Stimulated activated memory B cell treated with anti-CD40 and anti-IgM and Interleukin-4, amounts not matched to agents 10 μg/mL and 1 μg/mL and 100 μg/mL, for 72 hours (primary cell): ENCODE measurements at places on chromosomes 1 and 21.

- H3K4me1 ChIP-seq, result peaks cover 63% of the 10 kb centered on the region
- H3K27ac ChIP-seq, result peak overlapping the region; percentile 79
- no peak overlapping the region for H3K4me3 ChIP-seq
- H3K27me3 ChIP-seq, result no peaks in the 10 kb centered on the region
Observed at GRCh38 chr1:29171521-29171920, 10.2 kb downstream of the SRSF4 start.

DNA sequence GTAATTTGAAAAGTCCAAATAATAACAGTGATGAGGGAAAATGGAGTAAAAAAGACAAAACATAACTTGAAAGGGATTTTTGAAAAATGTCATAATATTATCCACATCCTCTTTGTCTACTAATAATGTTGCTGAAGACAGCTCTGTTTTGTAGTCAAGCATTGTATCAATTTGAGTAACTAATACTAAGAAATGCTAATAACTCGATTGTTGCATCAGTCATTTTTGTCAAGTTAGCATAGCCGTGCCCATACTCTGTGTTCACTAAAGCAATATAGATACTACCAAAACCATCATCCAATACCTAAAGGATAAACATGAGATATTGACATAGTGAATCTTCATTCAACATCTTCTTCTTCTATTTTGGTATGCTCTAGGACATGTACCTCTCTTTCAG lies 17.3 kb downstream of the PDC start:
- peaks cover under 1% of the 10 kb centered on the region for H3K36me3 ChIP-seq
- H3K27ac ChIP-seq, result no peak overlapping the region
- ATAC-seq, result peak; percentile 31
- H3K4me3 ChIP-seq, result no peak overlapping the region
- no peaks in the 10 kb centered on the region for H3K4me1 ChIP-seq

- no peaks in the 10 kb centered on the region for H3K27me3 ChIP-seq
- H3K4me3 ChIP-seq, result no peak overlapping the region
- H3K27ac ChIP-seq, result peak overlapping the region; percentile 13
- H3K4me1 ChIP-seq, result peaks cover 31% of the 10 kb centered on the region
- peaks cover 40% of the 10 kb centered on the region for H3K36me3 ChIP-seq
- no peak for ATAC-seq
Observed at GRCh38 chr1:200970771-200971427, 52.6 kb downstream of the KIF21B start.

- H3K27me3 ChIP-seq, result peaks cover 41% of the 10 kb centered on the region
- H3K36me3 ChIP-seq, result no peaks in the 10 kb centered on the region
- no peak overlapping the region for H3K4me3 ChIP-seq
- H3K4me1 ChIP-seq, result no peaks in the 10 kb centered on the region
- H3K27ac ChIP-seq, result no peak overlapping the region
Observed at GRCh38 chr1:86155807-86156565, 586 bp downstream of the COL24A1 start.

- H3K27ac ChIP-seq, result no peak overlapping the region
- H3K4me3 ChIP-seq, result no peak overlapping the region
- peaks cover 10% of the 10 kb centered on the region for H3K27me3 ChIP-seq
- H3K36me3 ChIP-seq, result no peaks in the 10 kb centered on the region
- H3K4me1 ChIP-seq, result no peaks in the 10 kb centered on the region
- ATAC-seq, result no peak
Observed at GRCh38 chr1:167881069-167881468, 32.9 kb downstream of the ADCY10 start.

DNA sequence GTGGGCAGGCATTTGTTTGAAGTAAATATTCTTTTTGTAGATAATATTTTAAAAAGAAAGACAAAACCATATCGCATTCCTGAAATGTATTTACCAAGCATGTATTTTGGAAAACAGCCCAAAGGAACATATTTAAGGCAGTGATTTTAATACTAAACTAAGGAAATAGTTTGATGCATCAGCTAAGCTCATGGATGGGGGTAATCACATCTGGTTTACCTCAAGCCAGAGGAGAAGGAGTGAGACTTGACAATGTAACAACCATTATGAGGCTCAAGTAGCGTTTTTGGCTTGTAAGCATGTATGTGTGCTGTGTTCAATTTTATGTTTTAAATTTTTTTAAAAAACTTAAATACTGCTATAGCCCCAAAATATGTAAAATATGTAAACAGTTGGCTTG lies 390.5 kb downstream of the DISC1 start:
- H3K4me3 ChIP-seq, result no peak overlapping the region
- H3K27ac ChIP-seq, result no peak overlapping the region
- H3K27me3 ChIP-seq, result no peaks in the 10 kb centered on the region
- H3K36me3 ChIP-seq, result no peaks in the 10 kb centered on the region
- no peak for ATAC-seq

DNA sequence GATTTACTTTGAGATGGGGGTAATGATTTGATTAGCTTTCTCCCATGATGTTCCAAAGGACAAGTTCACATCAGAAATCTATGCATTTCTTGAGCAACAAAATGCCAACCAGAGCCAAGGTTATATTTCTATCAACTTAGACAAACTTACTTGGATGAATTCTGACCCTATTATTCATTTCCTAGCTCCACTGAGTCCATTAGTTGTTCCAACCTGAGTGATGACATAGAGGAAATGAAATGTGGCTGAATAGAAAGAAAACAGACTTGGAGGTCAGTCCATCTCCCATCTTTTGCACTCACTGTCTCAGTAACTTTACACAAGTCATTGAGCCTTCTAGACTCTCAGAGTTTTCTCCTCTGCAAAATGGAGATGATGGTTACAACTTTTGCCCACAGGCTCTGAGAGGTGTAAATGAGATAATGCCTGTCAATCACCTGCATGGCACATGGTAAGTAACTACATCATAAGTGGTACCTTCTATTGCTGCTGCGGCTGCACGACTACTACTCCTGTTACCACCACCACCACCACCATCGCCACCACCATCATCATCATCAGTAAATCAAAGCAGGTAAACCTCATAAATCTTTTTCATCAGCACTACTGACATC lies 98.2 kb downstream of the PTPN14 start:
- H3K4me1 ChIP-seq, result no peaks in the 10 kb centered on the region
- H3K4me3 ChIP-seq, result no peak overlapping the region
- no peaks in the 10 kb centered on the region for H3K27me3 ChIP-seq
- H3K36me3 ChIP-seq, result no peaks in the 10 kb centered on the region

DNA sequence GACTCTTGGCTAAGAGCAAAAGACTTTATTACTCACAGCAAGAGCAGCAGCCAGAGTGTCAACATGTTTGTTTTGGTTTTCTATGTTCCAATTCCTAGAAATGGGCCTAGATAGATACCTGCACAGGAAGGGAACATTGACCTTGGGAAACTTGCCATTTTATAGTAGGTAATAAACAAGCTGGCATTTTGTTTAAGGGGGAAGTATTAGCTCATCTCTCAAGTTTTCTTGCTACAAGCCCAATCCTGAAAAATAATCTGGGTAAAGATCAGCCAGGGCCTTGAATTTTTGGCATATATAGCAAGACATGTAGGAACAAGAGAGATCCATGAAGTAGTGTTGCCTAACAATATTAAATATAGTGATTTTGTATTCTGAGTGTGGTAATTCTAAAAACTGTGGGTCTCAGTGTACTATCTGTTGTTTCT lies 51.4 kb upstream of the RGL1 start:
- peaks cover 17% of the 10 kb centered on the region for H3K27me3 ChIP-seq
- H3K4me3 ChIP-seq, result no peak overlapping the region
- no peak for ATAC-seq
- H3K4me1 ChIP-seq, result no peaks in the 10 kb centered on the region
- H3K36me3 ChIP-seq, result peaks cover 25% of the 10 kb centered on the region

DNA sequence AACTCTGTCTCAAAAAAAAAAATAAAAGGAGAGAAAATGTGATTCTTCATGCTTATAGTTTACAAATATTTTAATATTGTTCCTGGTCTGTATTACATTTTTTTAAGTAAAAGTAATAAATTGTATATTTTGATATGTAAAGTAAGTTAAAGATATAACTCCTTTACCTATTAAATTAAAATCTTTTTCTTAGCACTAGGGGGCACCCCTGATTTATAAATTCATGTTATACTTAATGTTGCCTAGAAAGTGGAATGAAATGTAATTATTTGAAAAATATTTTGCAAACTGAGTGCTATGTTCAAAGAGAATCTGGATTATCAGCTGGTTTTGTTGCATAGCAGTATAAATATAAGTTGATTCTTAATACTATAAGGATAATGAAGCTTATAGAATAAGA lies 49.2 kb downstream of the RALGPS2 start:
- peaks cover 18% of the 10 kb centered on the region for H3K4me1 ChIP-seq
- ATAC-seq, result no peak
- H3K4me3 ChIP-seq, result no peak overlapping the region
- peaks cover 30% of the 10 kb centered on the region for H3K36me3 ChIP-seq
- H3K27me3 ChIP-seq, result no peaks in the 10 kb centered on the region
- H3K27ac ChIP-seq, result no peak overlapping the region

- H3K36me3 ChIP-seq, result peaks cover 33% of the 10 kb centered on the region
- H3K4me1 ChIP-seq, result peaks cover 40% of the 10 kb centered on the region
- H3K27me3 ChIP-seq, result no peaks in the 10 kb centered on the region
- ATAC-seq, result no peak
- no peak overlapping the region for H3K27ac ChIP-seq
- H3K4me3 ChIP-seq, result peak overlapping the region; percentile 54
Observed at GRCh38 chr1:52364235-52364839, 1.7 kb downstream of the CC2D1B start.

DNA sequence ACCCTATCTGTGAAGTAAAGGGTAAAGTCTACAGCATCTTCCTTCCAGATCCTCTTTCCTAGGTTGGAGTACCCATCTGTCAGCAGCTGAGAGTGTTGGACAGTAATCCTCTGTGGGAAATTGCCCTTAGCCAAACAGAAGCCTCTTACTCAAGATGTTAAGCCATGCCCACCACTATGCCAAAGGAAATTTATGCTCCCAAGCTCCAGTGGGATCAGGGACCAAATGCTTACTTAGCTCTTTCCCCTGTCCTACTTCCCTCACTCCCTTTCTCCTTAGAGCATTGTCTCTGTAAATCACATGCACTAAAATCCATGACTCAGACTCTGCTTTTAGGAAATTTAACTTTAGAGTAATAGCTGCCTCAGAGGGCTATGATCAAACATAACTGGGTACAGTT lies 254.0 kb downstream of the BRINP2 start:
- H3K4me1 ChIP-seq, result no peaks in the 10 kb centered on the region
- ATAC-seq, result no peak
- no peaks in the 10 kb centered on the region for H3K27me3 ChIP-seq
- no peak overlapping the region for H3K4me3 ChIP-seq

- H3K36me3 ChIP-seq, result no peaks in the 10 kb centered on the region
- H3K4me3 ChIP-seq, result no peak overlapping the region
- H3K27me3 ChIP-seq, result peaks cover 15% of the 10 kb centered on the region
- H3K27ac ChIP-seq, result no peak overlapping the region
- ATAC-seq, result no peak
Observed at GRCh38 chr1:117565745-117566455, 39.9 kb upstream of the TENT5C start.

DNA sequence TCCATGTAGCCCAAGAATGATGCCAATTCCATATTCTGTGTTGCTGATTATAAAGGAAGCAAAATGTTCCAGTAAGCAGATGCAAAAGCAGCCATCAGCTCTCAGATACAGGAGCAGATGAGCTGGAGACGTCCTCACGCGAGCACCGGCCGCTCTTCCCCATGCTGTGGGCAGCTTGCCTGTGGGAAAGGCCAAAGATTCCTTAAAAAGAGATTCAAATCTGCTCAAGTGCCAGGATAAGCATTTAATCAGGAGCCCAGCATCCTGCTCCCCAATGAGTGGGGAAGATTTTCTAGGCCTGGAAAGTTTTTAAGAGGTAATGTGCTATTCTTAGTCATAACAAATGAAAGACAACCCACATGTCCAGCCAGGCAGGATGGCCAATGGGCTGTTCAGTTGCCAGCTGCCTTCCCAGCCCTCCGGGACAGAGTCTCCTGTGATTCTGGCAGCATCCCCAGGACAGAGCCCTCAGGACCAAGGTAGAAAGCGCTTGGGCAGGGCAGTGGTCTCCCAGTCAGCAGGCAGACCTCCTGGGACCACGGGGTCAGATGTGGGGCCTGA lies 108.2 kb upstream of the TMPRSS2 start:
- no peak overlapping the region for H3K4me3 ChIP-seq
- H3K27ac ChIP-seq, result no peak overlapping the region
- no peaks in the 10 kb centered on the region for H3K36me3 ChIP-seq
- no peak for ATAC-seq
- H3K27me3 ChIP-seq, result peaks cover 36% of the 10 kb centered on the region

DNA sequence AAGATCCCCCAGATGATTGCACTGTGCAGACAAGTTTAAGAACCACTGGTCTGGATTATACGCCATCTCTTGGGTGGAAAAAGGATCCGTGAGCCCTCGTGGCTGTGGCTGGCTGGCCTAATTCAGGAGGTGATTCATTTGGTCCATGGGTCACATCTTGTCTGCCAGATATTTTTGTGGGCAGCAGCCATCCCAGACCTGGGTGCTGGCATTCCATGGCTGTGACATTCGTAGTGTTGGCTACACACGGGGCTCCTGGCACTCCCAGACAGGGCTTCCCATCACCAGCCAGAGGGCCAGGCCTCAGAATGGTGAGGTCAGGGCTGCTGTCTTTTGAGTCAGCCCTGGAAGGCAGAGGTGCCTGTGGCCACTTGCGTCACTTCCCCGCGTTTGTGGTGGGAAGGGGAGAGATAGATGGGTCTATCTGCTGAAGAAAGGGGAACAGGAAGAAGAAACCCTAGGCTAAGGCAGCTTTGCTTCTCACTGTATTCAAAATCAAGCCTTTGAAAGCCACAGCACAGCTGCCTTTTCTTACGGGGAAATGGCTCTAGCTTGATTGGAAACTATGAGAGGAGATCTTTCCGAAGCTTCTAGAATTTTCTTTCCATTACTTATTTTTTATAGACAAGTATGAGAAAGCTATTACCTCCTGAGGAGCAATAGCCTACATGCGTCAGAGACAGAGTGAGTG lies 32.4 kb downstream of the EIF2D start:
- H3K4me3 ChIP-seq, result peak overlapping the region; percentile 70
- ATAC-seq, result peak; percentile 95
- H3K4me1 ChIP-seq, result peaks cover 90% of the 10 kb centered on the region
- H3K27ac ChIP-seq, result peak overlapping the region; percentile 100

- H3K4me1 ChIP-seq, result peaks cover 20% of the 10 kb centered on the region
- H3K27ac ChIP-seq, result no peak overlapping the region
- no peaks in the 10 kb centered on the region for H3K36me3 ChIP-seq
- H3K4me3 ChIP-seq, result no peak overlapping the region
- no peak for ATAC-seq
Observed at GRCh38 chr1:172887162-172887561, 163.6 kb downstream of the TNFSF18 start.

DNA sequence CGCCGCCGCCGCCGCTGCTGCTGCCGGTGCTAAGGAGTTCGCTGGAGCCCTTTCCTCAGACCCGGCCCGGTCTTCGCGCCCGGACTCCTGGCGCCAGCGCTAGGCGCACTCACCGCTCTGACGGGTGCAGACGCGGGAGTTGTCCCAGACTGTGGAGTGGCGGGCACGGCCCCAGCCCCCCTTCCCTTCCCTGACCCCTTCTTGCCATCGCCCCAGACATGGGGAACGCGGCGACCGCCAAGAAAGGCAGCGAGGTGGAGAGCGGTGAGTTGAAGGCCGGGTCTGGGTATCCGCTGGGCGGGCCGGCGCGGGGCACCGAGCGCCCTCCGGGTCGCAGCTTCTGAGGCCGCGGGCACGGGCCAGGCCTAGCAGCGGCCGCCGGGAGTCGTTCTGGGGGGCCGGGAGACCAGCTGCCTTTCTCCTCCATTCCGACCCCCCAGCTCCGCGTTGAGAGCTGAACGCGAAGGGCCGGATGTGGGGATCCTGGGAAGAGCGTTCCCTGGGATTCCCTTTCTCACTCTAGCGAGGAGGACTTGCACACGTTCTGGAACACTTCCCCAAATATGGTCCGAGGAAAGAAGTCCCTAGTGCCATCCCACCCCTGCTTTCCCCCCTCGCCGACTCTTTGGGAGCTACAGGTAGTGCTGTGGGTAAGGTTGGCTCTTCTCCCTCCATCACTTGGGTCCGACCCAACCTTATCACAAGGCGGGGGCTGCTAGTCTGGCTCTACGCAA lies 65.8 kb upstream of the PRKACB start:
- H3K36me3 ChIP-seq, result no peaks in the 10 kb centered on the region
- H3K4me3 ChIP-seq, result peak overlapping the region; percentile 87
- peak overlapping the region; percentile 87 for H3K27ac ChIP-seq
- no peaks in the 10 kb centered on the region for H3K27me3 ChIP-seq
- H3K4me1 ChIP-seq, result peaks cover 16% of the 10 kb centered on the region
